ENCODE measurements at places on chromosomes 4 and X. TPM values are rescaled to one million over a fixed set of nuclear protein-coding genes. Genes with fewer than 3 reads are reported as not detected.

The NPY2R gene
- total RNA-seq, result not detected

The ARAF gene
- total RNA-seq, result 116 TPM

The ETNPPL gene
- total RNA-seq, result not detected

The BCORL1 gene
- total RNA-seq, result 10.5 TPM

The RAB33A gene
- total RNA-seq, result 4.4 TPM

The TCEAL3 gene
- total RNA-seq, result 6.7 TPM

The GAGE12J gene
- not detected for total RNA-seq

The SERTM2 gene
- not detected for total RNA-seq

The ARHGAP36 gene
- total RNA-seq, result not detected

The ZNF711 gene
- 0.59 TPM for total RNA-seq

The TRIM75 gene
- total RNA-seq, result not detected

The TMEM47 gene
- total RNA-seq, result 0.07 TPM

The UNC5C gene
- not detected for total RNA-seq

The CD99 gene
- total RNA-seq, result 184 TPM

The LRCH2 gene
- total RNA-seq, result not detected

The CT55 gene
- not detected for total RNA-seq

The NDST3 gene
- total RNA-seq, result not detected

The CFAP99 gene
- 0.09 TPM for total RNA-seq

DNA sequence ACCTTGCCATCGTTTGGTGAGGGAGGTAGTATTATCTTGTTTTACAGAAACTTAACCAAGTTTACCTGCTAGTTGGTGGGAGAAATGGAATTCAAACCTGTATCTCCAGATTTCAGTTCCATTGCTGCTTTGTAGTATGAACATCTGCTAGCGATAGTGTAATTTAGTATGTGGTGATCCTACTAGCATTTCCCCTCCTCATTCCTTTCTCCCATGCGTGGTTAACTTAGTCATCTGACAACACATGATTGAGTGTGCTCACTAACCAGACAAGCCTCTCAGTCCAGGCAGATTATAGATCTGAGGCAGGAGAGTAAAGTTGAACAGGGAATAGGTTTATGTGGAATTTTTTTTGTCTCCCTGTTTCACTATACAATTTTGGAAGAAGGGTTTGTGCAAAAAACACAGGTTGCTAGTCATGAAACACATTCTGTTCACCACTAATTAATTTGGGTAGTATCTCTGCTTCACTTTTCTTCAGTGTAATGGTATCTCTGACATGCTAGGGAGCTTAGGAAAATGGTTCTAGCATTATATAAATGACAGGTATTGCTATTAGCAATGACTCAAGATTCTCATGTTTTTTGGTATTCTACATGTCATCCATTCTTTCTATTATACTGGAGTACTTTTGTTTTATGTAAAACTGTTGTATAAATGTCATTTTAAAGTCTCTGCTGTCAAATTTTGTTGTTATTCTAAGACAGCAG is 21.7 kb downstream of the RBPJ start:
- no peak for DNase-seq

DNA sequence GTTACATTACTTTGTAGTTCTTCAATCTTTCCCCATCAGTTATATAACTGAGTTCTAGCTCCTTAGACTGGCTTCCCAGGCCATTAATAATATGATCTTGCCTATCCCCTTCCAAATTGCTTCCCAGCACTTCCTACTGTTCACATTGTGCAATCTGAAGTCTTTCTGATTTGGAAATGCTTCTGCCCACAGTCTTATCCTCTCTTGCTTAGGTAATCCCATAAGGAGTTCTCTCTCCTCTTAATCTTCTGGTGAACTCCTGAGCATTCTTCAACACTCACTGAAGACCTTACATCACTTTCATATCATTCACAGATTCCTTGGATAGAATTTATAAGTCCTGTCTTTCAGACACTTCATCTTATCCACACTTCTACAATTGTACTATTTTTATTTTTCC is 132.7 kb upstream of the TTC29 start:
- DNase-seq, result no peak

GRCh38 chr4:48462363-48462762 is 20.8 kb upstream of the SLC10A4 start:
- DNase-seq, result no peak

DNA sequence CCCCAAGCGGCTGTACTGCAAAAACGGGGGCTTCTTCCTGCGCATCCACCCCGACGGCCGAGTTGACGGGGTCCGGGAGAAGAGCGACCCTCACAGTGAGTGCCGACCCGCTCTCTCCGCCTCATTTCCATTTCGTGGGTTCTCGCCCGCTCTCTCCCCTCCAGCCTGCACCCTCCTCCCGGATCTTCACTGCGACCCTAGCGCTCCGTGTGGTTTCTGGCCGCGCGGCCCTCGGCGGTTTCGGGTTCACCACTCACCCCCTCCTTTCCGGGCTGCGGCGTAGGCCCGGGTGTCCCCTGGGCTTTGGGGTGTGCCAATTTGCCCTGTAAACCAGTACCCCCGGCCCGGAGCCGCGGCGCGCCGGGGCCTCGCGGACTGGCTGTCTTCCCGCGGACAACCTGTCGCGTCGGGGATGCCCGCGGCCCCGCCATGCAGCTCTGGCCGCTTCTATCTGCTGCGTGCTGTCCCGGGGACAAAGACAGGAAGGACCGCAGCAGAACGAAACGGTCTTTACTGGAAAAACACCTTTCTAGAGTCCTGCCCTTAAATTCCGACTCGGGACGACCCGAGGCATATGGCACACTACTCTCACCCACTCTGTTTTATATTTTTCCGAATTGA is 737 bp downstream of the FGF2 start:
- DNase-seq, result no peak

DNA sequence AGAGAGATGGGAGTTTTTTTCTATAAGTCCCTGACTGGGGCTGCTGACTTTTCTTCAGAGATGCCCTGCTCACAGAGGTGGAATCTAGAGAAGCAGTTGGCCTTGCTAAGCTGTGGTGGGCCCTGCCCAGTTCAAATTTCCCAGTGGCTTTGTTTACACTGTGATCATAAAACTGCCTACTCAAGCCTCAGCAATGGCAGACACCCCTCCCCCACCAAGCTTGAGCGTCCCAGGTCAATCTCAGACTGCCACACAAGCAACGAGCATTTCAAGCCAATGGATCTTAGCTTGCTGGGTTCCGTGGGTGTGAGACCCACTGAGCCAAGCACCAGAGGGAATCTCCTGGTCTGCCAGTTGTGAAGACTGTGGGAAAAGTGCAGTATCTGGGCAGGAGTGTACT is 199.8 kb upstream of the WDFY3 start:
- no peak for DNase-seq

GRCh38 chrX:105116486-105116885 is 104.0 kb downstream of the TEX13A start:
- DNase-seq, result no peak

GRCh38 chr4:112518675-112519074 is 2.7 kb upstream of the NEUROG2 start:
- DNase-seq, result no peak

GRCh38 chr4:61173799-61174198 is 26.3 kb upstream of the ADGRL3 start:
- DNase-seq, result no peak

GRCh38 chr4:3607690-3608552 is 75.7 kb upstream of the LRPAP1 start:
- DNase-seq, result no peak

- peak; percentile 58 for DNase-seq
Observed at GRCh38 chrX:69538321-69538876, 34.3 kb downstream of the NALF2 start.

DNA sequence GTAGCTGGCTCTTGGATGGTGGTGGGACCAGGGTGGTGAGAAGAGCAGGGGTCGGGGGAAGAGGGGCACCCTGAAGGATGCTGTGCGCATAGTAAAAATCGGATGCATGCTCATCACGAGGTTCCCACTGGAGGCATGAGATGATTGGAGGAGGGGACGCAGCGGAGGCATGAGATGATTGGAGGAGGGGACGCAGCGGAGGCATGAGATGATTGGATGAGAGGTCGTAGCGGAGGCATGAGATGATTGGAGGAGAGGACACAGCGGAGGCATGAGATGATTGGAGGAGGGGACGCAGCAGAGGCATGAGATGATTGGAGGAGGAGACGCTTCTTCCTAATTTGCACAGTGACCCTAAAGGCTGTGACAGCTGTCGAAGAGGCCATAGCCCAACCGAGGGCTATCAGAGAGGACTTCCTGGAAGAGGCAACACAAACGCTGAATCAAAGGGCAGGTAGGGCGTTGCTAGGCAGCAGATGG is 106.7 kb downstream of the ADRA2C start:
- no peak for DNase-seq

DNA sequence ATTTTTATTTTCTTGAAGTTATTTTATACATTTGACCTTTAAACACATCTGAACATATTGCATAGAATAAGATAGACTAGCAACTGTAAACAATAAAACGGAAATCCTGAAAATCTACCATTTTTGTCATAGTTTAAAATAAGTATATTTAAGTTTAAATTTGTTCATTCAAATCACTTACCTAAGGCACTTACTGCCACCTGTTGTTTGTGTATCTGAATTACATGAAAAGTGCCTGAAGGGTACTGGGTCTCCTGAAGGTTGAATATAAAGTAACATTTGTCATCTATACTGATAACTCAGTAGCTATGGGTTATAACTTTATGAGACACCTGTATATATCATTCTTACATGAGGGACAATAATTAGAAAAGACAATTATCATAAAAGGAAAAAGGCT is 38.6 kb downstream of the TRPC5 start:
- DNase-seq, result no peak

- no peak for DNase-seq
Observed at GRCh38 chr4:168549143-168549542, 52.3 kb downstream of the PALLD start.

DNA sequence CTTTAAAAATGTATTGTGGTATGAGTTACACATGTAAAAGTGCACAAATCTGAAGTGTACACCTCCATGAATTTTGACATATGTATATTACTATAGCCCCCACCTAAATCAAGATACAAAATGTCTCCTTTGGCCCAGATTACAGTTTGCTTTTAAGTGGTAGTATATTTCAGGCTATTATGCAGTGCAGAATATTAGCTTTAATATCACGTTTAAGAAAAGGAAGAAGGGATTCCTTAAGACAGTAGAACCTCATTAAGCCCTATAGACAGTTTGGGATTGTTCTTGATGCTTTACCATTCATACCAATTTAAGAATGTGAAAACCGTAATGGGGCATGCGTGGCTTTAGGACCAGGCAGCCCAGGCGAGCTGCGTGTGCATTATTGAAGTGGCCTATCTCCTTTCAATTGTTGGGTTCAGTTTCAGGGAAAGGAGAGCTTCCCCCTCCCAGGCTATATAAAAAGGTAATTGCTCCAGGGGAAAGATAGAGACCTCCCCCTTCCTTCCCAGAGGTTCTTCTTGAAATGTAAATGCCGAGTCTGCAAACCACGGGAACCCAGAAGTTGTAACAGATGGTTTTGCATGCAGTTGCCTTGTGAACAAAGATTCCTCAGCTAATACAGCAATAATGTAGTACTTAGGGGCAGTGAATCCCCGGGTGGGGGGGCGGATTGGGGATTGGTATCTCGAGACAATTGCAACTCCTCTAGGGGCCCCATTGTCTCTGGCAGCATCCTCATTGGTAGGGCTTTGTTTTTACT is 106.1 kb downstream of the UCHL1 start:
- DNase-seq, result no peak

DNA sequence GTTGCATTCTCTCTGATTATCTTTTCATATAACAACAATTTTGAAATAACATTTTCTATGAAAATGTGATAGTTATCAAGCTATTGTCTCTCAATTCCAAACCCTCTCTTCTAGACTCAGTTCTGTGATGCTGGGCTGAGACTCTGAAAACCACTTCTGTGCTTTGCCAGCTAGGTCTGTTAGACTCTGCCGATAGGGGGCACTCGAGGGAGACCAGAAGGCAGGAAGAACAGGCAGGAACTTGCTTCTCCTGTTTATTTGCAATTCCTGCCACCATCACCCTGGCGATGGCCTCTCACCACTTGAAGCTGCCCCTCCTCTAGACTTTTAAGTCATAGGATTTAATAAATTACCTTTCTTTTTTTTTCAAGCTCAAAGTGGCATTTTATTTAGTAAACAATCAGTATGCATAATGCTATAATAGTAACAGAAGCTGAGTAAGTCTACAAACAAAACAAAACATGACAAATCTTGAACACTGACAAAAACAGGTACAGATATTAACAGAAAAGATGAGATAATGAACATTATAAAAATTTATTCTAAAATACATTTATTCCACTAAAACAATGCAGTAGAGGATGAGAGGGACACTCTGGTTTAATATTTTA is 49.7 kb downstream of the RASL11B start:
- DNase-seq, result peak; percentile 57
